ENCODE measurements at places on chromosomes 12 and 14. TPM values are rescaled to one million over a fixed set of nuclear protein-coding genes. Genes with fewer than 3 reads are reported as not detected.

- no peak overlapping the region for H3K4me3 ChIP-seq
- H3K4me1 ChIP-seq = peaks cover 15% of the 10 kb centered on the region
- peaks cover 39% of the 10 kb centered on the region for H3K27me3 ChIP-seq
- no peaks in the 10 kb centered on the region for H3K36me3 ChIP-seq
- DNase-seq = no peak
- H3K27ac ChIP-seq = no peak overlapping the region
These were observed 4.3 kb upstream of the HEBP1 start for GRCh38 chr12:13004361-13004760.

DNA sequence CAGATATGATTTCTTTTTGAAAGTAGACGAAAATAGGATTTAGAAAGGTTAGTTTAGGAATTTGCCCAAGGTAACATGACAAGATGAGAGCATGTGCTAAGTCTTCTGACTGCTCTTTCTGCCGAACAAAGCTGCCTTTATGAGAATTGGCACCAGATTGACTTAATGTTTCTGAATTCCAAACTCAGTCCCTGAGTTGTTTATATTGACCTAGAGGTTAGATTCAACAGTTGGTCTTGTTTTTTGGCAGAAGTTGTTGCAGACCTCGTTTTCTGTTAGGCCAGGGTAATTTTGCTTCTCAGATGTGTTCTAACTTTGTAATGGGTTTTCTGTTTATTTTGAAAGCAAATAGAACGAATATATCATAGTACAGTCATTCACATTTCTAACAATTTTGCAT is 61.5 kb upstream of the LRTM2 start:
- no peak overlapping the region for H3K4me3 ChIP-seq
- no peak for DNase-seq
- peaks cover 6% of the 10 kb centered on the region for H3K4me1 ChIP-seq
- peaks cover 43% of the 10 kb centered on the region for H3K36me3 ChIP-seq
- H3K27ac ChIP-seq = no peak overlapping the region
- no peaks in the 10 kb centered on the region for H3K27me3 ChIP-seq

The ARID4A gene
- total RNA-seq = 28.0 TPM

- H3K36me3 ChIP-seq = no peaks in the 10 kb centered on the region
- H3K4me3 ChIP-seq = no peak overlapping the region
- no peak for DNase-seq
These were observed 355.3 kb downstream of the GLT1D1 start for GRCh38 chr12:129208566-129208965.

DNA sequence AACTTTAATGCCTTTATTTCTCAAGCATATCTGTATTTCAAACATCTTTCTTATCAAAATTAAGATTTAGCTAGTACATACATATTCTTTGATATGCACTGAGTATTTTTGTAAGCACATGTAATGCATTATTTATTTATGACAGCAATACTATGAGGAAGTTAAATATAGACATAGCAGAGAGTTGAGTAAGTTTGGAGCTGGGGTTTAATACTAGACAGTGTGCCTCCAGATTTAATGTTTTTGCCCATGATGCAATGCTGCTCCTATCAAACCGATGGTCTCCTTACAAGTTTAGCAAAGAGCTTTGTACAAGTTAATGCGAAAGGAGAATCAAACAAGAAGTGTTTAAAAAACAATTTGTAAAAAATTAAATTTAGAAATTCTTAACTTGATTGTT is 826.6 kb upstream of the MGAT4C start:
- no peaks in the 10 kb centered on the region for H3K4me1 ChIP-seq
- H3K27me3 ChIP-seq = no peaks in the 10 kb centered on the region
- no peak for DNase-seq
- H3K36me3 ChIP-seq = no peaks in the 10 kb centered on the region

The RTN1 gene
- total RNA-seq = not detected

The CEP290 gene
- 10.3 TPM for total RNA-seq

The KRT6C gene
- not detected for total RNA-seq

DNA sequence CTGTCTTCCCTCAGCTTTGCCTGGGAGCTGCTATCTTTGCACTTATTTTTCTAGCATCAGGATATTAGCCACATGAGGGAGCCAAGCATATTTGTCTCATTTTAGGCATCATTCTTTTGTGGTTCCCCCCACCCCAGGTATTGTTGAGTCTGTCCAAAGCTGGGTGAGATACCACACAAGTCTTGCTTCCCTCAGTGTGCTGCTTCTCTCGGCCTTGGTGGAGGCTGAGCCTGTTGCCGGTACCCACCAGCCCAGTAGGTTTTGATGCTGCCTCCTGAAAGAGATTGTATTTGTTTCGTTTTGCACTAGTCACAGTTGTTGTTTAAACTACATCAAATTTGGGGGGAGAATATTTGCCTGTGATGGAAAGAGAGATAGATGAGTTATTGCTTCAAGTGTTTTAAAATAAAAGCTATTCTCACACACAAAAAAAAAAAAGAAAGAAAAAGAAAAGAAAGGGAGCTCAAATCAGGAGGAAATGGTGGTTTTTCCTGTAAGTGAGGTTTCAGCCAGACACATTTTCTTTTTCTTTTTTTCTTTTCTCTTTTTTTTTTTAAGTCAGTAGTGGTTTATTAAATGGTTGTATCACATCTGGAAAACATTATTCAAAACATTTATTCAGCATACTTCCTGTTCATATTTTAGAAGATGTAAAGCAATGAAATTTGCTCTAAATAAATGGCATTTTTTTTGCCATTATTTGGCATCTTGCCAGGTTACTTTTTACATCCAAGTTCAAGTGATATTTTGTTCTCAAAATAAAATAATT is 58.5 kb downstream of the SLC4A8 start:
- H3K27ac ChIP-seq = peak overlapping the region; percentile 94
- peak overlapping the region; percentile 75 for H3K4me3 ChIP-seq
- no peaks in the 10 kb centered on the region for H3K27me3 ChIP-seq
- peaks cover 48% of the 10 kb centered on the region for H3K4me1 ChIP-seq
- DNase-seq = peak; percentile 69

DNA sequence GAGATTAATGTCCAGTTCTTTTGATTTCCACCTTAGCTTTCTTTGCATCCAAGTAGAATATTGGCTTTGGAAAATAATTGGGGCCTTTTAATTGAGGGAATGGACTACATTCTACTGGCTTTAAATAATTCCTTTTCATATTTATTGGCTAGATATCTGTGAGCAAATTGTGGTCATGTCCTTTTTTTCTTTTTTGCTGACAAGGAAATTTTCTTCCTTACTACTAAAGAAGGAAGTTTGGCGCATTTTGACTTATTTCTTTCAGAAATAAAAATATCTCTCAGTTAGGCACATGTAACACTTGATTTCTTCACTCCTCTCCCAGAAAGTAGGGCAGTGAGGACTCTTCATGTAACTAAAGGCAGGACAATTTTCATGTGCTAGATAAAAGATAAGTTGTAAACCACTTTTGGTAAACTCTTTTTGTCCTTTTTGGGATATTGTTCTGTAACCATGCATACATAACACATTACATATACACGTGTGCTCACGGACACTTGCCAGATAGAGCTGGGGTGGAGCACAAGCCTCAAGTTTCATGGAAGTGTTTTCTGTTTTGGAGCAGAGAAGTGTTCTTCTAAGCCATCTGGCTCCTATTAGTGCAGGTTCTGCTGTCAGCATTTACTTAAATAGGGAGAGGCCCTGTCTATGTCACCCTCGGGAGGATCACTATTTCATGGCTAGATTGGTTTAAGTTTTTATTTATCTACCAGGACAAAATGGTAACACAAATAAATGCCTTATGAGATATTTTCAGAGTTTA is 85.1 kb upstream of the LRIG3 start:
- H3K4me3 ChIP-seq = no peak overlapping the region
- no peak overlapping the region for H3K27ac ChIP-seq
- H3K27me3 ChIP-seq = no peaks in the 10 kb centered on the region
- DNase-seq = no peak

- no peak overlapping the region for H3K4me3 ChIP-seq
- no peaks in the 10 kb centered on the region for H3K36me3 ChIP-seq
- no peak overlapping the region for H3K27ac ChIP-seq
- peaks cover 8% of the 10 kb centered on the region for H3K27me3 ChIP-seq
- no peak for DNase-seq
These were observed 12.4 kb downstream of the CBLN3 start for GRCh38 chr14:24416932-24417619.

GRCh38 chr12:40693207-40693821 is 1.1 kb downstream of the CNTN1 start:
- no peak for DNase-seq
- no peak overlapping the region for H3K27ac ChIP-seq
- no peaks in the 10 kb centered on the region for H3K36me3 ChIP-seq
- H3K4me1 ChIP-seq = no peaks in the 10 kb centered on the region
- peaks cover 6% of the 10 kb centered on the region for H3K27me3 ChIP-seq

GRCh38 chr12:48545833-48546469 is 20.5 kb downstream of the OR8S1 start:
- H3K4me3 ChIP-seq = no peak overlapping the region
- H3K27me3 ChIP-seq = peaks cover 12% of the 10 kb centered on the region
- no peak overlapping the region for H3K27ac ChIP-seq

All from activated CD8-positive, alpha-beta T cell treated with anti-CD3 and anti-CD28 coated beads, Interleukin-2, amount 10 ng/mL, durations not matched to agents 7 days and 5 days (primary cell).